Tongue (tissue), 3 donors: ENCODE measurements at places on chromosomes 5 and 9.

GRCh38 chr9:1202512-1203280, 152.5 kb downstream of the DMRT2 start:
- DNase-seq, result no peak

DNA sequence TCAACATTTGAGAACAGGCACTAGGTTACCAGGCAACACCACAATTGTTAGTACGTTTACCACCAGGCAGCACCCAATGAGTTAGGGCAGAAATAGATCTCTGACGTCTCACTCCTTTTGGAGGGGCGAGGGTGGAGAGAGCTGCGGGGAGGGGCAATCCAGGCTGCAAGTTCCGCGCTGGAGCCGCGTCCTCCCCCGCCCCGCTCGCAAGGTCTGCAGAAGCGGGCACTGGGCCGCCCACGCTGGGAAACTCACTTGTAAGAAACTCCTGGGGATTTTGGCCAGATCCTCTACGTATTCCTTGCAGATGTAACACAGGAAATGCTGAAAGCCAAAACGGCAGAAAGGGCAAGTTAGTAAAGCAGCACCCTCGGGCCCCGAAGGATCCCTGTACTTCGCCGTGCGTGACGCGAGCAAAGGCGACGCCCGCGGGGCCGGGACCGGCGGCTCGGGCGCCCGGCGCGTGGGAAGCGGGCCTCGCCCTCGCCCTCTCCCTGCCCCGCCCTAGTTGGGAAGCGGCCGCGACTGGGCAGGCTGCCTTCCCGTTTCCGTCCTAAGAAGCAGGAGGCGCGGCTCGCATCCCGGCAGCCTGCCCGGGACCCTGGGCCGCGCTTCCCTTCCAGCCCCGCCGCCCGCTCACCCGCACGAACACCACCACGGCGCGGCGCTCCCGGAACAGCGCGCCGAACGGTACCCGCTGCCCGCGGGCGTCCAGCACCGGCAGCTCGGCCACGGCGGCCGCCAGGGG, 493 bp downstream of the PRXL2C start:
- DNase-seq, result peak; percentile 93

DNA sequence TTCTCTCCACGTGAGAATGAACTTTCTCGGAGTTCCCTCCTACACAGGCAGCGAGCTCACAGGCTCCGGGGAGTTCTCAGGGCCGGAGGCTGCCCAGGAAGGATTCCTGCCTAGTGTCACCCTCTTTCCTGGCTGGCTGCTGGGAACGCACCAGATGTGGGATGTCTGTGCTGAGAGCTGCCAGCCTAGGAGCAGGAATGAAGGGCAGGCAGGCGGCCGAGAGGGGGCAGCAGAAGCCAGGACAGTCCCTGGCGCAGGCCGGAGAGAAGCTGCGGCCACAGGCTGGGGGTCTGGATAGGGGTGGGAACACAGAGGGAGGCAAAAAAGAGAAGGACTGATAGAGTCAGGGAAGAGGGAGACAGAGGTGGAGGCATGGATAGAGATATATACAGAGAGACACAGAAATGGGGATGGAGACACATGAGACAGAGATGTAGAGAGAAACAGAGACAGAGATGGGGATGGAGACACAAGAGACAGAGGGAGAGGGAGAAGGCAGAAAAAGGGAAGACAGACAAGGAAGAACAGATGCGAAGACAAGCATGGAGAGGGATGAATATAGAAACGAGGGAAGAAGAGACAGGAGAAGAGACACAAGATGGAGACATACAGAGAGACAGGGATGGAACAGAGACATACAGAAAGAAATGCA, 25.3 kb upstream of the ENHO start:
- peak; percentile 90 for DNase-seq

DNA sequence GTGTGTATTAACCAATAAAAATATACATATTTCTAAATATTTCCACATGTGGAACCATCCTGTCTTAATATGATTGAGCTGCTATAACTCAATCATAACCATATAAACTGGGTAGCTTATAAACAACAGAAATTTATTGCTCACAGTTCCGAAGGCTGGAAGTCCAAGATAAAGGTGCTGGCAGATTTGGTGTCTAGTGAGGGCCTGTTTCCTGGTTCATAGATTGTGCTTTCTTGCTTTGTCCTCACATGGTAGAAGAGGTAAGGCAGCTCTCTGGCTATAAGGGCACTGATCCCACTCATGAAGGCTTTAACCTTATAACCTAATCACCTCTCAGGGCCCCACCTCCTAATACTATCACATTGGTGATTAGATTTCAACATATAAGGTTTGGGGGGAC, 14.0 kb upstream of the PRKAA1 start:
- DNase-seq, result no peak

DNA sequence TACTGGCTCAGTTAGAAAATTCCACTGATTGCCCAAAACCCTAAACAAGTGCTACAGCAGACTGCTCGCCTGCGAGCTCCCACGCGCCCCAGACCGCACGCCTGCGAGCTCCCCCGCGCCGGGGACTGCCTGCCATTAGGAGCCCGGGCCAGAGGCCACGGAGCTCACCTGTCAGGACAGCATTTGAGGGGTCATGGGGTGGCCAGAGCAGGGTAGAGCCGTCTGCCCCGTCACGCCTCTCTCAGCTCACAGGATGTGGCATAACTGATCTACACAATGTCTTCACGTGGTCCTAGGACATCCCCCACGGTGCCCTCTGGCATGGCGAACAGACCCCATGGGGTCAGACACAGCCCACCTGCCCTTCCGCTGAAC, 29.1 kb upstream of the LRRC14B start:
- no peak for DNase-seq

DNA sequence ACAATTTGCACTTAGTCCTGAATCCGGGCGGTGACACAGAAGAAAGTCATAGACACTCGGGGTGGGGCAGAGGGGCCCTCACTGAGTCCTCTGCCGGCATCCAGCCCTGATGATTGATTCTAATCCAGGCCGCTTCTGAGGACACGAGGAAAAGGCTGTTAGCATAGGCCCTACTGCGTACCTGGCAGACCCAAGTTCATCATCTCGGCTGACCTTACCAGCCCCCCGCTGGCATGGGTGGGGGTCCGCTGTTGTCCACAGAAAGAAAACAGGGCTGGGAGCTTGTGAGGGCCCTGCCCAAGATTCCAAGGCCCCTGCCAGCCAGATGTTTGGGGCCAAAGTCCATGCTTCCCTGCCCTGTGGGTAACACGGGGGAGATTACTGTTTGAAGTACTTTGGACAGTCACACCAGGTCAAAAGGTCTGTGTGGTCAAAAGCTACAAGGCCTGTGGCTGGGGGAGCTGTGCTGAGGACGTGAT, 24.5 kb downstream of the ERGIC1 start:
- DNase-seq, result no peak
